ENCODE measurements at places on chromosomes 2 and 18.

GRCh38 chr2:105258835-105259350 lies 17.4 kb downstream of the GPR45 start:
- no peak for DNase-seq

GRCh38 chr18:51778115-51778514 lies 561.9 kb upstream of the DCC start:
- DNase-seq: no peak

- no peak for DNase-seq
Observed at GRCh38 chr2:21361957-21362486, 238.3 kb downstream of the TDRD15 start.

GRCh38 chr2:196046123-196046917 lies 22.3 kb downstream of the DNAH7 start:
- DNase-seq: no peak

DNA sequence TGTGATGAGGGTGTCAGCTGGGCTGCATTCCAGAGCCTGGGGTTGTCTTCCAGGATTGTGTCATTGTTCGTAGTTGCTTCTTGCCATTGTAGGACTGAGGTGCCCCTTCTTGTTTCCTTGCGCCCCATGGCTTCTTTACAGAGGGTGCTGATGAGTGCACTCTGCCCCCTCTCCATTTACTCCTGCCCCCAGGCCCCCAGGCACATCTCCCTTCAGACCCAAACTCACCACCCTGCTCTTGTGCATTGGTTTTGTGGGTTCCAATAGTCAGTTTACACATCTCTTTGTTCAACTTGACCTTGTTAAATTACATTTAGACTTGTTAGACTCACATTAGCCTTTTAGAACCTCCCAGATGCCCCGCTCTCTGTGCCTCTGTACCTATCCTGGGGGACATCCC lies 33.1 kb downstream of the HJURP start:
- no peak for DNase-seq

GRCh38 chr2:189819297-189819704 lies 35.1 kb downstream of the PMS1 start:
- no peak for DNase-seq

- DNase-seq: no peak
Observed at GRCh38 chr18:69996951-69997798, 49.5 kb upstream of the CD226 start.

DNA sequence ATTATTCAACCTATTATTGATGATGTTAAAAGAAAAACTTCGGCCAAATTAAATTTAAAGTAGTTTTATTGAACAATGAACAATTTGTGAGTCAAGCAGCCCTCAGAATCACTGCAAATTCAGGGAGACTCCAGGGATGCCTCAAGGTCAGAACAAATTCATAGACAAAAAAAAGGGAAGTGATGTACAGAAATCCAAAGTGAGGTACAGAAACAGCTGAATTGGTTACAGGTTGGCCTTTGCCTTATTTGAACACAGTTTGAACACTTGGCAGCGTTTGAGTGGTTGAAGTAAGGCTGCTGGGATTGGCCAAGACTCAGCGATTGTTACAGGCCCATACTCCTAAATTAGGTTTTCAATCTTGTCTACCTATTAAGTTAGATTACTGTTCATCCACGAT lies 47.4 kb upstream of the DSG1 start:
- no peak for DNase-seq

All from stimulated activated CD8-positive, alpha-beta memory T cell treated with anti-CD3 and anti-CD28 coated beads, Interleukin-2, amount 100 ng/mL, for 1 hour (primary cell).